Hepatocyte (in vitro differentiated cells): ENCODE measurements at places on chromosomes 6 and 20. TPM values are rescaled to one million over a fixed set of nuclear protein-coding genes. Genes with fewer than 3 reads are reported as not detected.

FHL5 gene
- not detected in 2 replicates for polyA plus RNA-seq

ZBP1 gene
- polyA plus RNA-seq = not detected in 2 replicates

CASS4 gene
- 0.50 TPM in 1 of 2 replicates, not detected in the other for polyA plus RNA-seq

GUCA1A gene
- polyA plus RNA-seq = 0.75 and 3.1 TPM in 2 replicates

BMP6 gene
- polyA plus RNA-seq = 3.5 and 4.0 TPM in 2 replicates

RCAN2 gene
- 5.0 and 6.9 TPM in 2 replicates for polyA plus RNA-seq

C20orf144 gene
- 0.41 and 0.46 TPM in 2 replicates for polyA plus RNA-seq

PDE7B gene
- 1.2 and 3.4 TPM in 2 replicates for polyA plus RNA-seq

CALHM4 gene
- polyA plus RNA-seq = not detected in 2 replicates

LY6G5B gene
- polyA plus RNA-seq = 14.9 and 18.9 TPM in 2 replicates

RSPO3 gene
- polyA plus RNA-seq = 11.2 and 15.9 TPM in 2 replicates

ACTL10 gene
- polyA plus RNA-seq = 1.6 and 2.6 TPM in 2 replicates

RNF114 gene
- 64.8 and 65.8 TPM in 2 replicates for polyA plus RNA-seq

PSORS1C1 gene
- 3.9 and 4.6 TPM in 2 replicates for polyA plus RNA-seq

LTA gene
- polyA plus RNA-seq = not detected in 2 replicates

RNF39 gene
- 2.2 and 3.3 TPM in 2 replicates for polyA plus RNA-seq

SLC17A5 gene
- polyA plus RNA-seq = 47.7 TPM in 2 replicates

CD83 gene
- polyA plus RNA-seq = 6.2 and 6.6 TPM in 2 replicates

SLC17A1 gene
- 2.2 and 4.0 TPM in 2 replicates for polyA plus RNA-seq

GLP1R gene
- not detected in 2 replicates for polyA plus RNA-seq
